Sigmoid colon (tissue), 7 donors: ENCODE measurements at places on chromosomes 2 and 18. TPM values are rescaled to one million over a fixed set of nuclear protein-coding genes. Genes with fewer than 3 reads are reported as not detected.

GRCh38 chr2:208552943-208553342, 146.4 kb downstream of the PTH2R start:
- DNase-seq = no peak

DNA sequence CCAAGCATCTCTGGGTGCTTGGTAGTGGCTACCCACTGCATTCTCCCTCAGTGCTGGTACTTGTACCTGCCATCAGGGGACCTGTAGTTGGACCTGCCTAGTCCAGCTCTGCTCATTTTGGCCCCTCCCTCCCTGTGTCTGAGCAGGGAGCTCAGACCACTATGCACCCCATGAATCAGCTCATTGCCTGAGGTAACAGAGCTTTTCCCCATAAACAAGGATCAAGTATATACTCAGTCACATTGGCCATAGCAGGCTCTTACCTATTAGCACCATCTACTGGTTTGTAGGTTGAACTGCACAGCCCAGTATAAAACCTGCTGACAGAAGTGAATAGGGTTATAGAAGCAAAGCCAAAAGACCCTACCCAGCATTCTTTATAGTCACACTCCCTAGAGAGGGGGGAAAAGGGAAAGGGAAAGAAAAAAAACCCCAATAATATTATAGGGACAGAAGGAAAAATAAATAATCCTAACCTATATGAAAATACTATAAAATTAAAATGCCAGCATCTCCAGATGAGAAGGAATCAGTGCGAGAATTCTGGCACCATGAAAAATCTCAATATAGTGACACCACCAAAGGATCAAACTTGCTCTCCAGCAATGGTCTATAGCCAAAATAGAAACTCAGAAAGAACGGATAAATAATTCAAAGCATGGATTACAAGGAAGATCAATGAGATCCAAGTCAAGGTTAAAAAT, 6.9 kb upstream of the FLACC1 start:
- DNase-seq = no peak

- no peak for DNase-seq
Observed at GRCh38 chr2:132654335-132654734, 15.7 kb downstream of the LYPD1 start.

DNA sequence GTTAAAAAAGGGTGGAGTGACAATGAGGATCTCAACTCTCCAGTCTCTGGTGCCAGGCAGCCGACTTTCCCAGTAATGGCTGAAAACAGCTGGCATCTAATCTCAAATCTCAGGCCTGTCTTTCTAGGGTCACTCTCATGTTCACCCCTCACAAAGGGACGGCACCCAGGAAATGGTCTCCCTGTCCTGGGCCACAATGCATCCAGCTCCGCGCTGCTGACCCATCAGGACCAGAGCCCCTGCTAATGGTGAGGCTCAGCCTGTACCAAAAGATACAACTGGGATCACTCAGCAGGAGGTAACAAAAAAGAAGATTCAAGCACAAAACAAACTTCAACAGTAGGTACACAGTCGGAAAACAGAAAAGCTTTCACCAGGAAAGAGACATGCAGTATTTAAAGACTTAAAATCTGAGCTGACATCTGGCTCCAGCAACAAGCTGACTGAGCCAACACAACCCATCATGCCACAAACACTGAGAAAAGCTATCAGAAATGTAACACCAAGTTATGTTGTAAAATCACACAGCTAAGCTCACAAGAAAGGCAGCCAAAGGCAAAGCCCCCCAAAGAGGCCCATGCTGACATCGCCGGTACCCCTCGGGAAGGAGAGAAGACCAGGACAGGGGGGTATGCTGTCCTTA, 13.6 kb upstream of the KIDINS220 start:
- DNase-seq = no peak

DNA sequence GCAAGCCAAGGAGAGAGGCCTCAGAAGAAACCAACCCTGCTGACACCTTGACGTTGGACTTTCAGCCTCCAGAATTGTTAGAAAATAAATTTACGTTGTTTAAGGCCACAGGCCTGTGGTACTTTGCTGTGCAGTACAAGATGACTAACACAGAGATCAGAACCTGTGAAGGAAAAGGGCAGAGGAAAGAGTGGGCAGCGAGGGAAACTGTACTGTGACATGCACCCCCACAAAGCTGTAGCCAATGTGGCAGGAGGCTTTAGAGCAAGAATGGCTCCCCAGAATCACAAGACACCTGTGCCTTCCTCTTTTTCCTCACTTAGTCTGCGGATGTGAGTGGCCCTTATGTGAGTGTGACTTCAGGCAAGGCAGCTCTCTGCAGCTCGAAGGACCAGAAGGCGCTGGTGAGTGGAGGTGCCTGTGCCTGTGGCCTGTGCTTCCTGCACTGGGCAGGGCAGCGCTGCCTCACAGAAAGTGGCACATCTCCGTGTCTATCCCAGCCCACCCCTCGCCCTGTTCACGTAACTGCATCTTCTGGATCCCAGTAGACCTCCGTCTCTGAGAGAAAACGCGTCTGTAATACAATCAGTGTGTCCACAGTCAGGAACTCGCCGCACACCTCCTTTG, 89.5 kb downstream of the MRPS9 start:
- DNase-seq = no peak

DNA sequence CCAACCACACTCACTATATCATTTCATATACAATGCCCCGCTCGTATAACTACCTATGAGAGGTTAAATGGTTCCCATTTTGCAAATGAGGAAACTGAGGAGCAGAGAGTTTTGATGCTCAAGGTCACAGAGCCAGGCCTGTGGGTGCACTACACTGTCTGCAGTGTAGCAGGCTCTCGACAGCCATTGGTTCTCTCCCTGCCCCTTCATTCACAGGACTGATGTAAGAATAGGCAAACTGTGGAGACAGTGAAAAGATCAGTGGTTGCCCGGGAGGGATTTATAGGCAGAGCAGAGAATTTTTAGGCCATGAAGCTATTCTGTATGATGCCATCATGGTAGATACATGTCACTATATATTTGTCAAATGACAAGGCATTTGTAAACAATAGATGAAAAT, 39.0 kb upstream of the LBH start:
- no peak for DNase-seq

- no peak for DNase-seq
Observed at GRCh38 chr2:132641819-132642218, 28.2 kb downstream of the LYPD1 start.

DNA sequence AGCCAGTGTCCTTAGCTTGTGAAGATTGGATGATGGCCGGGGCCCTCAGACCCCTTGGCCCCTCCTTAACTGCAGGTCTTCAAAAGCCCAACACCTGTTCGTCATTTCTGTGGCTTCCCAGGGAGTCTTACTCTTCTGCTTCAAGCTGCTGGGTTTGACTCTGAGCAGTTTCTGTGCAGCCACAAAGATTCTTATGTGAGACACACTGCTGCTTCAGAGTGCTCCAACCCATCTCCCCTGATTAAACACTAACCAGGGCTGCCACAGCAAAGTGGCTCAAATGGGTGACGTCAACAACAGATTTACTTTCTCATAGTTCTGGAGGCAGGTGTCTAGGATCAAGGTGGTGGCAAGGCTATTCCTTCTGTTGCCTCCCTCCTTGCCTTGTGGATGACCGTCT, 40.8 kb downstream of the TSN start:
- DNase-seq = no peak

DNA sequence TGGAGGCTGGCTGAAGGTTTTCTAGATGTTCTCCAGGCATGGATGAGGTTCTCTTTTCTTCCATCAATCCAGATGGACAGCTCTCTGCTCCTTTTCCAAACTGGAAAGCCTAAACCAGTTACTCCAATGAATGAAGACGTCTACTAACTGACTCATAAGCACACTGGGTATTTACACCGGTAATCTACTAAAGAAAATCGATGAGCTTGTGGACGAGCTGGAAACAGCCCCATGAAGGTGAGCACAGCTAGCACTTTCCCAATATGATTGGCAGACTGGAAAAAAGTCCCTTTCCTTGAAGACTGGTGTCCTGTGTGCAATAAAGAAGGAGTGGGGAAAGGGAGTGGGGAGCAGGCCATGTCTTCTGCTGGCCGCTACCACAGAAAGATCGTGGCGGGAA, 84.0 kb downstream of the ACTR2 start:
- DNase-seq = no peak

DNA sequence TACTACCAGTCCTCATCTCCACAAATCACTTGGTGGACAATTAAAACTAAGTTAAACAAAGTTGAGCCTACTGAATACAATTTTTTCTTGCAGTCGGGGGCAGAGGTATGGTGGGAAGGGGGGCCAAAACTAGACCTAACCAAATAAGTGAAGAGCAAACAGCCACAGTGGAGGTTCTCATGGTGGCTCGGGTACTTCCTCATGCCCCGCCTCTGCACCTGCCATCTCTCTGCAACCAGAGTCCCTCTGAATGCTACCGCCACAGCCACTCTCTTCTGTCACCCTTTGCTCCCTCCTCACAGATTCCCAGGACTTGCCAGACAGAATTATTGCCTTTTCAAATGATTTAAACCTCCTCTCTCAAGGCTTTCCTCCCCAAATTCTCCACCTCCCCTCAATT, 204.2 kb downstream of the TMEM247 start:
- DNase-seq = no peak

UGT1A1 gene
- polyA plus RNA-seq = 0.74 TPM

GRB14 gene
- 0.46 TPM for polyA plus RNA-seq

CASP8 gene
- polyA plus RNA-seq = 15.6 TPM

ERLEC1 gene
- polyA plus RNA-seq = 23.4 TPM

SLC40A1 gene
- 87.3 TPM for polyA plus RNA-seq

SLC8A1 gene
- polyA plus RNA-seq = 0.60 TPM

ANKRD29 gene
- polyA plus RNA-seq = 2.5 TPM
